Activated T-helper 1 cell treated with anti-CD3 and anti-CD28 coated beads, Interleukin-2, amount 50 U/mL, for 16 hours (primary cell): ENCODE measurements at places on chromosomes 6 and 20.

DNA sequence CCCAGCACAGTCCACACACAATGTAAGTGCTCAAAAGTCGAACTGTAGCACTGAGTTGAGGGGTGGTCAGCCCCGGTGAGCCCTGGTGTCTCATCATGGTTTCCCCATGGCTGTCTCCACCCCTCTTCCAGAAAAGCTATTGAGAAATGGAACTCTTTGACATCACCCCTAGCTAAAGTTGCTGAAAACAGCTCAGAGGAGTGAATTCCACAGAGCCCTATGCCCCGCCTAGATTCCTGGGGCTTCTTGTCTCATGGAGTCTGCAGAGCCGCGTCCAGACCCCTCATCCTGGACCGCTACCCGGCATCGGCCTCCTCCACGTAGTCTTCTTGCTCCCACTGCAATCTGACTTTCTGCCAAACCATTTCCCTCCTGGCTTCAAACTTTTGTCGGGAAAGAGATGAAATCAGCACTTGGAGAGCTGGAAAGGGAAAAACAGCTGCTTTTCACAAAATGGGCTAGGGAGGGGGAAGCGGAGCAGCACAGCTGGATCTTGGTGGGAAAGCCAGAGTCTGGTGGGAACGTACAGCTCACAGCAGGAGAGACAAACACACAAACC, 132.2 kb downstream of the SNX5 start:
- DNase-seq, result no peak

GRCh38 chr6:3788408-3789017, 37.0 kb upstream of the PXDC1 start:
- DNase-seq, result no peak

DNA sequence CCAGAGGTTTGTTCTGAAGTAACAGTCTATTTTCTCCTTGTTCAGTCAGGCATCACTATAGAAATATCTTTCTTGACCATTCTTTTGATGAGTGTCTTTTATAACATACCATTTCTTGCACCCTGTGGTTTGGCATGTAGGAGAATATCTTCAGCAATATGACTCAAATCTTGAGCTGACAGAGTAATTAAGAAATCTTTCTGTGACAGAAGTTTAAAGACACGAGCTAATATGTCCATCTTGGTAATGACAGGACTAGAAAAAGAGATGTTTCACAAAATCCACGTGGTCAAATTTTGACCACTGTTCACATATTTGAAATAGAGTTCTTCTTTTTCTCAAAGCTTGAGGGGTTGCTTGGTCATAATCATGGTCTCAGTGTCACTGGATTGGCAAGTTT, 149.9 kb downstream of the MYB start:
- no peak for DNase-seq

DNA sequence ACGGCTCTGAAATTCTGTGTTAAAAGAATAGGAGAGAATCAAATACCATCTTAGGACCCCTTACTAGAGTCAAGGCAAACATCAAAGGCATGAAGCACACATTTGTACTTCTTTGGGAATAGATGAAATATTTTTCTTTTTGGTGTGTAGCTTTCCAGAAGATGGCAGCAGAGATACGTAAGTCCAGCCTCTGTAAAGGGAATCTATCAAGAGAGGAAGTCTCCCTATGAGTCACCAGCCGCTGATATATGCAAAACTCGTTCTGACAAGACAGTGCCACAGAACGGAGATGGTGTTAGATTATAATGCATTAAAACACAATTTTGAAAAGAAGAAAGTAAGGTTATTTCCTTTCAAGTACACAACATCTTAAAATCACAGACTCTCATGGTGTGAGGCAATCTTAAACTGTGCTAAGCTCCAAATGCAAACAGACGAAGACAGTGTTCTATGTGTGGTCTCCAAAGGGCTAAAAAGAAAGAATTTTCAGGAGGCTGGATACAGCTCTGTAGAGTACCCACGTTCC, 120.0 kb upstream of the AGPAT4 start:
- peak; percentile 23 for DNase-seq

DNA sequence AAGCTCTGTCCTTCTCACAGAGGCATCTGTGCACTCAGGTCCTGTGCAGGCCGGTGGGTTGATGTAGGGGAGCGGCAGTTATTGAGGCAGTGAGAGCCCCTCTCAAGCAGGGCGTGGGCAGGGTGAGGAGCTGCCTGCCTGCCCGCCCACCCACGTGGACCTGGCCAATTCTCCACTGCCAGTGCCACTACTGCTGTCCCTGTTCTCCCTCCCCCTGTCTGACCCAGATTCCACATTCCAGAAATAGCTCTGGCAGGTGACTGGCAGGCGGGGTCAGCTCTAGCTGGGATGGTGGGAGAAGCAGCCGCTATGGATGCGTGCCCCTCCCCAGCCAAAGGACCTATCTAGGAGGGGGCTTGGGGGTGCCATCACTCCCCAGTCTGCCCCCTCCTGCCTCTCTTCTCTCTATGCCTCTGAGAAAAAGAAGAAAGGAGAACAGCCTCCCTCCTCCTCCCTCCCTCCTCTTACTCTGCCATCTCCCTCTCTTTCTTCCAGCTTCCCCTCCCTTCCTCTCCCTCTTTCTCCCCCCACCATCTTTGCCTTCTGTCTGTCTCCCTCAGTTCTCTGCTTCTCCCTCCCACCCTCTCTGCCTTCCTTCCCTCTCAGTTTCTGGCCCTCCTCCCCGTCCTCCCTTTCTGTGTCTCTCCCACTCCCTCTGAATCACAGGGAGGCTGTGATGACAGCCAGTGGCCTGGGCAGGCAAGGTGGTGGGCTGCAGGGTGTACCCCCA, 86.5 kb upstream of the MYL9 start:
- DNase-seq, result no peak

DNA sequence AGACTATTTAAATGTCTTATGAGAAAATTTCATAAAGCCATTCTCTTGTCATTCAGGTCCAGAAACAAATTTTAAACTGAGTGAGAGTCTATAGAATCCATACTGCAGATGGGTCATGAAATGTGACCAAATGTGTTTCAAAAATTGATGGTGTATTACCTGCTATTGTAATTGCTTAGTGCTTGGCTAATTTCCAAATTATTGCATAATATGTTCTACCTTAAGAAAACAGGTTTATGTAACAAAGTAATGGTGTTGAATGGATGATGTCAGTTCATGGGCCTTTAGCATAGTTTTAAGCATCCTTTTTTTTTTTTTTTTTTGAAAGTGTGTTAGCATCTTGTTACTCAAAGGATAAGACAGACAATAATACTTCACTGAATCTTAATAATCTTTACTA, 5.0 kb downstream of the MARCKS start:
- no peak for DNase-seq

DNA sequence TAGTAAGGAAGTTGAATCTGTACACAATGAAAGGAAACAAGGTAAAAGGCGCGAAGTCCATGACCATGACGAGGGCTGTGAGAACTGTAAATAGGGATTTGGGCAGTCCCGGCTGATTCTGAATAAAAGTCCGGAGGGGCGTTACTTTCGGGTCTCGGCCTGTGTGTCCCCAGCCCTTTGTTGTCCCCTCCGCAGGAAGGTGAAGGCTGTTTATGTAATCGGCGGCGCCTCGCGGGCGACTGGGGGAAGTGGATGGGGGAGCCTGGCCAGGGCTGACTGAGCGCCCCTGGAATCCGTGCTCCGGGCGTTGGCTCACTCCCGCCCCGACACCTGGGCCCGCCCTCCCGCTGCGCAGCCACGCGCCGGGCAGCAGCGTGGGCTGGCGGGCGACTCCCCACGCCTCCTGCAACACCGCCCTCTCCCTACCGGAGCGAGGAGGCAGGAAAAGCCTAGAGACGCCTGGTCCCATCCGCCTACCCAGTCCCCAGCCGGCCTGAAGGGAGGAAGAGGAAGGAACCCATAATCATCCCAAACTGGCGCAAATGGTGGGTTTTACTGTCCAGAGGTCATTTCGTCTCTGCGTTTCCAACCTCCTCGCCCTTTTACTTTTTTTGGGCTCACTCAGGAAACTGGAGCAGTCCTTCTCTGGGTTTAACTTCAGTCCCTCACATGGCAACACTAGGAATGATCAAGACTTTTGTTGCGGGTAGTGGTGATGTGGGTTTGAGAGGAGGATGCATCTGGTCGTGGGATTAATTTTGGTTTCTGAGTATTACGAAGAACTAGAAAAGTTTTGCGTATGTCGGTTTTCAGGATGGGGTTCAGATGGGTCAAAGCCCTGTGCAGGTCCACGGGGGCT, 12.1 kb downstream of the TRIM31 start:
- DNase-seq, result peak; percentile 4

DNA sequence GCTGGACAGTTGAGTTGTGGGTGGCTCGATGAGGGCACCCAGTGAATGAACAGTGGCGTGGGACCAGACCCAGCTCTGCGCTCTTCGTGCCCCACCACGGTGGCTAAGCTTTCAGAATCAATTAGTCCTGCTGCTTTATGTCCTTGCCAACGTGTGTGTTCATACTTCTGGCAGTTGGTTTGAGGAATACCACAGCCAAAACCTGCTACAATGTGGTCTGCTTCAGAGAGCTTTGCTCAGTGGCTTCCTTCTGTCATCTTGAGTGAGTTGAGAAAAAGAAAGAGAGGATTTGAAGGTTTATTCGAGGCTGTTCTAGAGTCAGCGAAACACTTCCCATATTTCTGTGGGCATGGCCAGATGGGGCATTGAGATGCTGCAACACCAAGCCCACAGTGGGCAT, 39.5 kb upstream of the SLC22A2 start:
- no peak for DNase-seq
